ENCODE measurements at places on chromosomes 3 and 15.

- no peak for DNase-seq
These were observed 218.9 kb downstream of the PLOD2 start for GRCh38 chr3:145942052-145942451.

- DNase-seq, result no peak
These were observed 1226.4 kb downstream of the NSUN3 start for GRCh38 chr3:95289295-95289694.

- DNase-seq, result no peak
These were observed 396.3 kb downstream of the IL5RA start for GRCh38 chr3:2713923-2714322.

DNA sequence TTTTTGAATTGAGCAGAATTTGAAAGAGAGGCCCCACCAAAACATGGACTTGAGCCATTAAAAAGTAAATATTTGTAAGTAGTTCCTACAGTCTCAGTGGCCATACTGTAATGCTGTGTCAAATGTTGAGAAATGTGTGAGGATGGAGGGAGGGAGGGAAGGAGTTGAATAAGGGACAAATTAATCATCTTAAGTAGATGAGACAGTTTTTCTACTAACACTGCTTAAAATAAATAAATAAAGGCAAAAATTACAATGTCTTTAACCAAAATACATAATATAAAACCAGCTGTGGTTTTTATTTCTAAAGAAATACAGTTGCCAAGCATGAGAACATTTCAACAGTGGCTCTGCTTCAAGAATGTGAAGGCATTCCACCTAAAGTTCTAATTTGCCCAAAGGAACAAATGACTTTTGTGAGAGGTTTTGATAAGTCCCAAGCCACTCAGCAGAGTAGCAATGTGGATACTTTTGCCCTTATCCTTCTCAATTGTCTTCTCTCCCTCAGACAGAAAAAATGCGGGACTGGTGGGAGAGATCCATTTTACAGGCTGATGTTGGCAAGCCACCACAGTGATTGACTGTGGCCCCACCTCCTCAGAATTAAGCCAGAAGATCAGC lies 427.0 kb upstream of the RARB start:
- no peak for DNase-seq

- DNase-seq, result no peak
These were observed 47.6 kb downstream of the RAP2B start for GRCh38 chr3:153209596-153209995.

- no peak for DNase-seq
These were observed 1.2 kb upstream of the C3orf70 start for GRCh38 chr3:185153861-185154629.

DNA sequence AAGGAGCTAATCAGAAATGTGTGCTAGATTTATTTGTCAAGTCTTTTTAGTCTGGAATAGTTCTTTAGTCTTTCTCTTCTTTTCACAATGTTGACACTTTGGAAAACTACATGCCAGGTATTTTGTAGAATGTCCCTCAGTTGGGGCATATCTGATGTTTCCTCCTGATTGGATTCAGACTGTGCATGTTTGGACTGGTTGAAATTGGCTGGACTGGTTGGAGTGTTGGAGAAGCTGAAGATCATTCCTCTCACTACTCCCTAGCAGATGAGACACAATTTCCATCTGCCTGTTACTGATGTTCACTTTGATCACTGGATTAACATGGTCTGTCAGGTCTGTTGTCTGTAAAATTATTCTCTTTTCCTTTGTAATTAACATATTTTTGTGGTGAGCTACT lies 3.7 kb downstream of the NME9 start:
- DNase-seq, result no peak

DNA sequence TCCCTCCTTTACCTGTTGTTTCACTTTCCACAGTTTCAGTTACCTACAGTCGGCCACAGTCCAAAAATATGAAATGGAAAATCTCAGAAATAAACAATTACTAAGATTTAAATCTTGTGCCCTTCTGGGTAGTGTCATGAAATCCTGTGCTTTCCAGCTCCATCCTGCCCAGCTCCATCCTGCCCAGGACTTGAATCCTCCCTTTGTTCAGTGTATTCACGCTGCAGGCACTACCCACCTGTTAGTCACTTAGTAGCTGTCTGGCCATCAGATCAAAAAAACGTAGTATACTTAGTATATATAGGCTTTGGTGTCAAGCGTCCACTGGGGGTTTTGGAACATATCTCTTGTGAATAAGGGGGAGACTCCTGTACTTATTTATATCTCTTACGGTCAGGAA lies 329.0 kb upstream of the SEMA6D start:
- DNase-seq, result no peak

DNA sequence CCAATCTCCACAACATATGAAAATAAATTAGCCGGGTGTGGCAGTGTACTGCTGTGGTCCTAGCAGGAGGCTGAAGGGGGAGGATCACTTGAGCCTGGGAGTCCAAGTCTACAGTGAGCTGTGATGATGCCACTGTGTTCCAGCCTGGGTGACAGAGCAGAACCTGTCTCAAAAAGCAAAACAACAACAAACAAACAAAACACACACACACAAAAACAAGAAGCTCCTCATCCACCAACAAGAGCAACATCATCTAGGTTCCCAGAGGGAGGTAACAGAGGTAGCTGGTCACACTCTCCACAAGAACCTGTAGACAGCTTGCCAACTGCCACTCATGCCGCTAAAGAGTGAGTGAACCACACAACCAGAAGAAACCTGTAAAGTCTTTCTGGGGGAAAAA lies 34.8 kb downstream of the PTPN9 start:
- no peak for DNase-seq

GRCh38 chr3:53571264-53571663 lies 76.9 kb downstream of the CACNA1D start:
- DNase-seq, result no peak

GRCh38 chr15:69609176-69609575 lies 156.6 kb downstream of the RPLP1 start:
- no peak for DNase-seq

- no peak for DNase-seq
These were observed 231.8 kb downstream of the SQOR start for GRCh38 chr15:45866616-45867015.

- DNase-seq, result no peak
These were observed 135.7 kb downstream of the FOXP1 start for GRCh38 chr3:71447803-71448202.

GRCh38 chr15:63587527-63587926 lies 9.7 kb upstream of the FBXL22 start:
- no peak for DNase-seq

DNA sequence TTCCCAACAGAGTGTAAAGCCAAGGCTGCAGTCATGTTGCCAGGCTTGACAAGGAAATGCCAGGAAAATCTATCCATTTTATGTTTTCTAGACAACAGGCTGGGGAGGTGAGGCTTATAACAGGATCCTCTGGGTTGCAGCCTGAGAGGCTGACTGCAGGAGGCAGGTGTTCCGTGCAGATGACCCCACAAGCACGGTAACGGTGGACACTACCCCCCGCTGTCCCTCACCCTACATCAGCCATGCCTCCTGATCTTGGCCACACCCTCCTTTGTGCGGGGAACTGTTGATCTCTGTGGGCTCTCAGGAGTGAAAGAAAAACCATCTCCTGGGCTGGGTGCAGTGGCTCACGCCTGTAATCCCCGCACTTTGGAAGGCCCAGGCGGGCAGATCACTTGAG lies 68.0 kb upstream of the ADPGK start:
- DNase-seq, result no peak

GRCh38 chr15:77538027-77538451 lies 94.7 kb downstream of the LINGO1 start:
- DNase-seq, result no peak

GRCh38 chr15:48064421-48064820 lies 56.4 kb upstream of the SLC24A5 start:
- DNase-seq, result no peak

DNA sequence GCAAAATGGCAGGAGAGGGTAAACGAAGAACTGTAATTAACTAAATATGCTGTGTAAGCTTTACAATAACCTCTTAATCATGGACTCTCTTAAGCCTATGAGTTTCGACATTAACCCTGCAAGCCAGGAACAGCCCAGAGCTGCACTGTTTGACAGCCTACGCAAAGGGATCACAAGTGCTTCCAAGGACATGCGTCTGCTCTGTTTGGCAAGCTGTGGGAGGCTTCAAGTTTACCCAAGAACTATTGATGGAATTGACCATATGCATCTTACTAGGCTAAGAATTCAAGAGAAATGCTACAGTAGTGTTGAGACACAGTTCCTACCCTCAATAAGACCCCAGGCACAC lies 66.0 kb downstream of the PDZRN3 start:
- DNase-seq, result no peak

DNA sequence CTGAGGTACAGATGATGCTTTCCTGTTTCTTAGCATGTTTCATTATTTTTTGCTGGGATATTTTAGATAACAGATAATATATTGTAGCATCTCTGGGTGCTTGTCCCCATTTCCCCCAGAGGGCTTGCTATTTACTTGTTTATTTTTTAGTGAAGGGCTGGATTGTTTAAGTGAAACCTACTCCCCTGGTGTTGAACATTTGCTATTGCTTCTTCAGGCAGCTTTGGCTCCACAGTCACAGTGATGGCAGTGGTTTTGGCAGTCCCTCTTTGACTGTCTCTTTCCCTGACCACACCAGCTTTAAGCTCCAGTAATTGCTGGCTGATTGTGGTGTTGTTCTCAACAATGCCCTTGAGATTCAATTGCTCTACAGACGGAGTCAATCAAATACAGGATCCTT lies 128.9 kb downstream of the KLF13 start:
- DNase-seq, result no peak

DNA sequence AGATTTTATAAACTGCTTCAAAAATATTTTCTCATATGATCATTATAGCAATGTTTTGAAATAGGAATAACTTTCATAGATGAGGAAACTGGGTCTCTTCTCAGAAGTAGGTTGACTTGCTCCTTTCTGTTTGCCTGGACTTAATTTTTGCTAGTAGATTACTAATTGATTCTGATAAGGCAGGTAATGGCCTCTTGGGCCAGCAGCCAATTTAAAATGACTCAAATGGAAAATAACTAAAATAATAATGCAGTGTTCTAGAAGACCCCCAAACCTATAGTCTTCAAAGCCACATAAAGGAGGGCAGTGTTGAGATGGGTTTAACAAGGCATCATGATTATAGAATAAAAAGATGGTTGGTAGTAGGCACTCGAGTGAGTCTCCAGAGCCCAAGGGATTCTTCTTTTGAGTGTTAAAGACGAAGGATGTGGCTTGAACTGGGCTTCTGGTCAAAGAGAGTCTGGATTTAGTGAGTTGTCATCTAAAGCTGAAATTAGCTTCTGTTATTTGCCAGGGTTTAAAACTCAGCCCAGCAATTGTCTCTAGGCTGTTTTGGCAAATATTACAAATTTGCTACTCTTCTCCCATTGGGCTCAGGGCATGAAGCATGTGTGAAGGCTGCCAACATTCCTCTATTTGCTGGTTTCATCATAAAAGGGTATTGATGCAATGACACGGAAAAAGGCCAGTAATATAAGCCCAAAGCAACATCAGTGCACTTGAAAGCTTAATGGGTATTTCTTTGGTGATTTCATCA lies 297.1 kb upstream of the MEIS2 start:
- no peak for DNase-seq

GRCh38 chr15:57329582-57330367 lies 46.5 kb upstream of the CGNL1 start:
- no peak for DNase-seq

DNA sequence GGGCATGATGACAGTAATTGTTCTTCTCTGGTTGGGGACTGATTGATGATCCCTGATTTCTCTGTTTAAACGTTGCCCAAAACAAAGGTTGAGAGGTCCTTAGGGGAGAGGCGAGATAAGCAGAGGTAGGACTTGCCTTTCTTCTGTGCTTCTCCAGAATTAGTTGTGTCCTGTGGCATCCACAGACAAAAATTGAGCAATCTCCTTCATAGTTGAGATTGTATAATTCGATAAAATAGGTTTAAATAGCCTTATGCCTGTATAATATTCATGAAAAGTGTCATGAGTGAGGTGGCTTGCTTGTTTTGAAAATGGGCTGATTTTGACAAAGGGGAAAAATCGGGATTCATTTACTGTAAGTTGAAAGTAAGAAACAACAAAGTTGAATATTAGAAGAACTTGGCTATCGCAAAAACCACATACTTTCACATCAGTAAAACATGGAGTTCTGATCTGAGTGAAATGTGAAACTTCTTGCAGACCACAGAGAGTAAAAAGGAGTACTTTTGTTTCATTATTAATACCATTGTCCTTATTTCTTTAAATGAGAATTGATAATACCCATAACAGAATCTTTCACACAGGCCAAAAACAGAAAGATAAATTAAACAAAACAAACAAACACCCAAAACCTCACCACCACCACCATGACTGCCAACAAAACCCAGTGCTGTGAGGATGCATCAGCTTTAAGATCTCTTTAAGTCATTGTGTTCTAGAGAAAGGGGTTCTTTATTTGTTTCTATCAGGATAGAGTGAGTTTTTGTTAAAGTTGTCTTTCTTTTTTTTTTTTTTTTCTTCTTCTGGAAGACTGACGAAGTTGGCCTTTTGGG lies 155.7 kb downstream of the LPP start:
- no peak for DNase-seq

GRCh38 chr3:130906374-130906995 lies 12.6 kb downstream of the ATP2C1 start:
- DNase-seq, result no peak

DNA sequence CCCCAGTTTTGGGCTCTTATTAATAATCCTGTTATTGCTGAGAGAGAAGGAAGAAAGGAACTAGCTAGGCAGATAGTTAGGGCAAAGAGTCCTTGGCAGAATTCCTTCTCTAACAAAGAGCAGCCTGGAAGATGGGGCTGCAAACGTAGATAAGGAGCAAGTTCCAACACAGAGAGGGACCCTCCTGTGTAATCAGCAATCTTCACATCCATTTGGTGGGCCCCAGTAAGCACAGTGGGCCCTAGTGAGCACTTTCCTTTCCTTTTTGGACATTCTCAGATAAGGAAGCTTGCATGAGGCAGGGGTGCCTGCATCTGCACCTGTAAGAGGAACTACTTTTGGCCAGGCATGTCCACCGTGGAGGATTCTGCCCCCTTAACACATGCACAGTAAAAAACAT lies 119.6 kb upstream of the SGO1 start:
- DNase-seq, result no peak

DNA sequence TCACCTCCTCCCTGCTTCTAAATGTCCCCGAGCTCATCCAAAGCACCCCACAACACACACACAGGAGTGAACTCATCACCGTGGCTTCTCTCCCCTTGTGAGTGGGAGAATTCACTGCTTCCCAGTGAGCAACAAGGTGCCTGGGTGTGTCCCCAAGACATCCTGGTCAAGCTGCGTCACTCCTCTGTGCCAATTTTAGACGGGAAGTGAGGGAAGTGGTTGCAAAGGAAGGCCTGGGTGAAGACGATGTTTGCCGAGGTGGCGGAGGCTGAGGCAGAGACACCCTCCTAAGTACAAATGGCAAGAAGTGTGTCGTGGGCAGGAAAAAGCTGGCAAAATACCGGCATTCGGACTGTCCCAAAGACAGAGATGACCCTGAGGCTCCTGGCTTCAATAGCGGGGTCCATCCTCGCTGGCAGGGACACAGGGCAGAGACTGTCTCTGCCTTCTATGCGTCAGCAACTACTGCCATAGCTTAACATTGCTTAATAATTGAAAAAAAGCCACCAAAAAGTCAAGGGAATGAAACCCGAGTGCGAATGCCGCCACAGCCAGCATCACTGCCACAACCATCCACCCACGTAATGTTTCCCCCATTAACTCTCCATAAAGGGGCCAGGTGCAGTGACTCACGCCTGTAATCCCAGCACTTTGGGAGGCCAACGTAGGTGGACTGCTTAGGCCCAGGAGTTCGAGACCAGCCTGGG lies 72.8 kb downstream of the VGLL4 start:
- DNase-seq, result peak; percentile 73

GRCh38 chr3:29926378-29926777 lies 645.5 kb downstream of the RBMS3 start:
- DNase-seq, result no peak

All from NCI-H460 (cell line).